ENCODE measurements at places on chromosomes 12 and 14.
A peak's percentile ranks its signal among the peaks of the same experiment; 100 is the strongest.

- no peak for DNase-seq
Measured at GRCh38 chr14:91453744-91454143, 36.1 kb upstream of the CCDC88C start.

DNA sequence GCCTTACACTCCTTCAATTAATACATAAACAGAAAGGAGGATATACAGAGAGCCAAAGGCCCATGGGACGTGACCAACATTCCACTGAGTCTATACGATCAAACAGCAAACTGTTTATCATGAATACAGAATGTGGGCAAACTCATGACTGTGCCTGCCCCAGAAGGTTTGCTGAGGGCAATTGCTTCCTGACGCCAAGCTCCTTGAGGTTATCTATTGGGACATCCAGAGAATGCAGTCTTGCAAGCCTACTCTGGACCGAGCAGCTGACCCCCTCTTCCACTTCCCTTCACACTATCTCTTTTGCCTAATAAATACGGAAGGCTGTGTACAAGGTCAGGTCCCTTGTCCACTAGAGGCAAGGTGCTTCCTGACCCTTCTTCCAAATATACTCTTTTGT, 18.5 kb upstream of the SLC10A1 start:
- no peak for DNase-seq

- no peak for DNase-seq
Measured at GRCh38 chr12:18966954-18967353, 162.6 kb upstream of the PLEKHA5 start.

DNA sequence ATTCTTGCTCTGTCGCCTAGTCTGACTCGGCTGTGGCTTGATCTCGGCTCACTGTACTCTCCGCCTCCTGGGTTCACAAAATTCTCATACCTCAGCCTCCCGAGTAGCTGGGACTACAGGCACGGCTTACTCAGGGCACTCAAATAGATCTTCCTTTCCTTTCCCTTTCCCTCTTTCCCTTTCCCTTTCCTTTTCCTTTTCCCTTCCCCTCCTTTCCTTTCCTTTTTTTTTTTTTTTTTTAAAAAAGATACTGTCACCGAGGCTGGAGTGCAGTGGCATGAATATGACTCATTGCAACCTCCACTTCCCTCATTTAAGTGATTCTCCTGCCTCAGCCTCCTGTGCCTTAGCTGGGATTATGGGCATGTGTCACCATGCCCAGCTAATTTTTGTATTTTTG, 86.0 kb downstream of the AEBP2 start:
- no peak for DNase-seq

DNA sequence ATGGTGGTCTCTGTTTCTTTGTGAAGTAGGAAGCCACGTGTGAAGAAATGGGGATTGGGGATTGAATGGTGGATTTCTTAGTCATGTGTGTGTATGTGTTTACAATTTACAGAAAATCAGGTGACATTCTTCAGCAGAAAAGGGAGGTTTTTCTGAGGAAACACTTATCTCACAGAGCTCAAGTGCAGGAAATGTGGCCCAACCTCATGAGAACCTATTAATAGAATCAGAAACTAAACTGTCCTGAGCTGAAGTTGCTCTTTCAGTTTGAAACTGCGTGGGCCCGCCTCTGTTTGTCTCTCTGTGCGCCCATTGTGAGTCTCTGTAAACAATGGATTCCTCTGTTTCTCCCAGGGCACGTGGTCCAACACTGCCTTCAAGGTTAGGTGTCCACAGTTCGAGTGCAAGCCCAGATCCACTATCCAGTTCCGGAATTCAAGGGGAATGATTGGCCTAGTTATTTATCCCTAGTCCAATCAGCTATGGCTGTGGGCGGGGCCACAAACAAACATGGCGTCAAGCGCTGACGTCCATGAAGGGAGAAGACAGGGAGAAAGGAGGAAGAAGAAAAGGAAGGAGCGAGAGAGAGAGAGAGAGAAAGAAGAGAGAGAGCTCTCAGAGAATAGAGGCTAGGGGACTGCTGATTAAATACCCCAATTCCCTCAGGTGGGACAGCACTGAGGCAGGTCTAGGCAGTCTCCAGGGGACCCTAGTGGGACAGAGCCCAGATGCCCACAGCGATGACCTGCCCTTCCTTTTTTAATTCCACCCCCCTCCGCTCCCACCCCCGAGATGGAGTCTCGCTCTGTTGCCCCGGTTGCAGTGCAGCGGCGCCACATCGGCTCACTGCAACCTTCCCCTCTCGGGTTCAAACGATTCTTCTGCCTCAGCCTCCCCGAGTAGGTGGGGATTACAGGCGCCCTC, 31.4 kb upstream of the C12orf76 start:
- DNase-seq = no peak

GRCh38 chr12:109612975-109613502, 39.4 kb downstream of the MVK start:
- no peak for DNase-seq

- DNase-seq = no peak
Measured at GRCh38 chr14:65421201-65421981, 8.9 kb downstream of the FUT8 start.

GRCh38 chr12:11746024-11746771, 96.7 kb downstream of the ETV6 start:
- DNase-seq = no peak

DNA sequence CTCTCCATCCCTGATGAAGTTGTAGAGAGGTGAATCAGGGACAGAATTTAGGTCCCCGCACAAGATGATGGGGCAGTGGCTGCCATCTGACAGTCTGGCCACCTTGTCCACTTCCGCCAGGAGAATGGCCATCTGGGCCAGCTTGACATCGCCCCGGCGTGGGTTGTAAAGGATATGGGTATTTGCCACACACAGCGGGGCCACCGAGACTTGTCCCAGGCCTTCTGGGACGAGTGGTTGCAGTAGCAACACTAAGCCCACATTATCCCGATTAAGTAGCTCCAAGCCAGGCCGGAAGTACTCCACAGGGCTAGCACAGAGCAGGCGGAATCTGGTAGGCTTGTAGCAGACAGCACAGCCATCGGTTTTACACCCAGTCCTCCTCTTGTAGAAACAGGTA, 6.2 kb downstream of the ANGEL1 start:
- no peak for DNase-seq

DNA sequence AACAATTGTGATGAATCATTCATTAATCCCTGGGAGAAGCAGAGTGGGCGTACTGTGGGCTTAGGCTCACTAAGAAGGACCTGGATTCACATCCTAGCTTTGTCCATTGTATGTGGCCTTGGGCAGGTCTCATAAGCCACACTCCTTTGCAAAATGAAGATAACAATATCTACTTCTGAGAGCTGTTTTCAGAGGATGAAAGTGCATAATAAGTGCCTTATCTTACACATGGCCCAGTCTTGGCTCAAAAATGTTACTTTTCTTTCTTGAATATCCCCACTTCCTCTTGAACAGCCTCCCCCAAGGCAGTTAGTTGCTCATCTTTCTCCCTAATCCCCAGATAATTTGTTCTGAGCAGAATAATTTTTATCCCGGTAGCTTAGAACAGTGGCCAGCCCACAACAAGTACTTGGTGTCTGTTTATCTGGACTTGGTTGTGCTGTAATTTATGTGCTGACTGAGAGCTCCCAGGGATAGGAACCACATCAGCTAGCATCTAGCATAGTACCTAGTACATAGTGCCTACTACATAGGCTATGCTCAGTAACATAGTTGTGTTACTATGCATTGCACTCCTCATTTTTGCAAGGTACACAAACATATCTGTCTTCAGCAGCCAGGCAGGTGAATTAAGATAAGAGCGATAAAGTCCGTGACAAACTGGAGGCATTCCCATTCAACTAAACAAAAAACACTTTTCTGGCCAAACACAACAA, 61.7 kb upstream of the NUDT4 start:
- DNase-seq = no peak

GRCh38 chr12:66011731-66012130, 118.8 kb downstream of the LLPH start:
- no peak for DNase-seq

DNA sequence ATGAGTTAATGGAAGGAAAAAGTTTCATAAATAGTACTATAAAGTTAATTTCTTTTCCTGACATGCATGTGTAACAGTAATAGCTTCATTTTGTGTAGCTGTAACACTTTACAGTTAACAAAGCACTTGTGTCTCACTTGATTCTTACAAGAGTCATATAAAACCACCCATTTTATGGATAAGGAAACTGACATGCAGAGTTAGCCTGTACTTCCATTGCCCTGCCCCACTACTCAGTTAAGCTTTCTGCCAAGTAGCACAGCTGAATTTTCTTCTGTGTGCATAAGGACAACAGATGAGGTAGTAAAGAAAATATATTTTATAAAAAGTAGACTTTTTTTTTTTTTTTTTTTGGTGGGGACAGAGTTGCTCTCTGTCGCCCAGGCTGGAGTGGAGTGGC, 32.2 kb downstream of the ANO6 start:
- no peak for DNase-seq

- peak; percentile 33 for DNase-seq
Measured at GRCh38 chr12:47032644-47033043, 46.8 kb upstream of the PCED1B start.

DNA sequence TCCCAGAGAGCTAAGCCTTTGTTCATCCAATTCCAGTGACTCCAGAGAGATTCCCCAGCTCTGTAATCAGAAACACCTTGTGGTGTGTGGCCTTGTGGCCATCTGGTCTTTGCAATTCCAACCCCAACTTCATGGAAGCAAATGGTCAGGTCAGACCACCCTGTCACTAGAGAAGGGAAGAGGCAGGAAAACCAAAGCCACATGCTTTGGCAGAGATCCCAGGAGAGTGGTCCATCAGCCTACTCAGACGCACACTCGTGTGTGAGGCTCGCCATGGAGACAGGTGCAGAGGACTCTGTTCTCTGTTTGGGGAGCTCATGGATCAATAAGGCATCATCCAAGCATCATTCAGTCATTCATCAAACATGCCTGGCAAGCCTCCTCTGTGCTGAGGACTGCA, 46.2 kb upstream of the TUNAR start:
- no peak for DNase-seq

- no peak for DNase-seq
Measured at GRCh38 chr14:66974397-66975025, 214.7 kb upstream of the GARIN2 start.

DNA sequence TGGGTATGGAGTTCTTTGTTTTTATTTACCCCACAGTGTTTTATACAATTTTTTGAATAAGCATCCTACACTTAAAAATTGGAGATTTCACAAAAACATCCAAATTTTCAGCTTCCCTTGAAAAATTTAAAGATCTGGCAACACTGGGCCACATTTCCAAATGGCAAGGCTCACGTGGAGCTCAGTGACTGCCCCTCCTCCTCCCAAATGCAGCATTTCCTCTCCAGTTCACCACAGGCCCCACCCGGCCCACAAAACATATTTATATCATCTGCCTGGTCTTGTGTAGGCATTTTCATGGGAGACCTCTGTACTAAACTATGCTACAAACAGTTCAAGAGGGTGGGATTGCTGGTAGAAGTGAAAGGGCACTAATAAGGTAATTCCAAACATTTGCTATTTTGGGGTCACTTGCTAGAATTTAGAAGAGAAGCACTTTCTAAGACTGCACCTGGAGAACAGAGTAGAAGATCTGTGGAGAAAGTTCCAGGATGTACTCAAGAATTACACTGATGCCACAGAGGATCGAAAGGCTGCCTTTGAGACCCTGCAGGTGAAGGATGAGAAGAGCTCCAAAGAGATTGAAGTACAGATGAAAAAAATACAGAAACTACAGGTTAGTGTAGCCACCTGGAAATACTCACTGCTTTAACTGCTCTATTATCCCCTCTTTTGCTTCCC, 7.3 kb downstream of the FKBP11 start:
- no peak for DNase-seq

GRCh38 chr12:96073346-96074330, 38.3 kb upstream of the LTA4H start:
- DNase-seq = no peak

GRCh38 chr14:87869619-87870583, 123.1 kb downstream of the GALC start:
- no peak for DNase-seq

DNA sequence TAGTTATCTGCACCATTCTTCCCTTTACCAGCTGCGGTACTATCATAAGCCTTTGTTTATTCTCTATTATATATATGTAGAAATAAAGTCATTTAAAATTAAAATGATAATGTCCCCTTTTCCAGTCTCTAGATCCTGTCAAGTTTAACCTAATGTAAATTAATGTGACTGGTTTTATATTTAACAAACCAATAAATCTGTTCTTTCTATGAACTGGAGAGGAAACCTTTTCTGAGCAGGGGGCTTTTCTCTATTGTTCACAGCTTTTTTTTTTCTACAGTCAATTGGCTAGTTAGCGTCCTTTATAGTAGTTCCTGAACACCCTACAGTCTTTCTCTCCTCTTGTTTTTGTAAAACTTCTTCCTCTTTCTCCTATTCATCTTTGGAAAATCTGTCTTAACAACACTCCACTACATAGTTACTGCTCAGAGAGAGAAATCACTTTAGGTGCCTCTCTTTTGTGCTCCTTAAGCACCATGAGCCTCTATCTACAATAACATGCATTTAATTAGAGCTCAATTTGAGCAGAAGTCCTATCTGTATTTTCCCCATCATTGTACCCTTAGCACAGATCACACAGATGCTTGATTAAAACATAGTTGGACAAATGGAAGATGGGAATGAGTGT, 332.6 kb upstream of the SYT1 start:
- no peak for DNase-seq

DNA sequence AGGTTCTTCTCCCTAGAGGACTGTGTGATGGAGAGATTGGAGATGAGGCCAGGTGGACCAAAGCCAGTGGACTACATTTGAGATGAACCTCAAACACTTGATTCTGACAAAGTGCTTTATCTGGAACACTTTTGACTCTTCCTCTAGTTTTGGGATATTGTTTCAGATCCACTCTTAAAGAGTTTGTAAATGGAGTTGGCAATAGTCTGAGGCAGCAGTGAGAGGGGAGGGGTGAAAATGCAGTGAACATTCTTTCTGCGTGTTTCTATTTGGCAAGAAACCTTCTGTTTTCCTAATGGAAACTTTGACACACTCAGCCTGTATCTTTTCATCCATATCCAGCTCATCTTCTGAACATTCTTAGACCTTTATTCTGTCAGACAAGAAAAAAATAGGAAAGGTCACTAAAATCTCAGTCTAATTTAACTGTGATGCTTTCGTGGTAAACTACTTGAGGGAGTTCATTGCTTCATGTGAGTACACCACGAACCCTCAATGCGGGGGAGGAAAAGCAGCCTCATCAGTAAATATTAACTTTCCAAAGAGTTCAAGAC, 57.4 kb upstream of the KCNJ8 start:
- no peak for DNase-seq

DNA sequence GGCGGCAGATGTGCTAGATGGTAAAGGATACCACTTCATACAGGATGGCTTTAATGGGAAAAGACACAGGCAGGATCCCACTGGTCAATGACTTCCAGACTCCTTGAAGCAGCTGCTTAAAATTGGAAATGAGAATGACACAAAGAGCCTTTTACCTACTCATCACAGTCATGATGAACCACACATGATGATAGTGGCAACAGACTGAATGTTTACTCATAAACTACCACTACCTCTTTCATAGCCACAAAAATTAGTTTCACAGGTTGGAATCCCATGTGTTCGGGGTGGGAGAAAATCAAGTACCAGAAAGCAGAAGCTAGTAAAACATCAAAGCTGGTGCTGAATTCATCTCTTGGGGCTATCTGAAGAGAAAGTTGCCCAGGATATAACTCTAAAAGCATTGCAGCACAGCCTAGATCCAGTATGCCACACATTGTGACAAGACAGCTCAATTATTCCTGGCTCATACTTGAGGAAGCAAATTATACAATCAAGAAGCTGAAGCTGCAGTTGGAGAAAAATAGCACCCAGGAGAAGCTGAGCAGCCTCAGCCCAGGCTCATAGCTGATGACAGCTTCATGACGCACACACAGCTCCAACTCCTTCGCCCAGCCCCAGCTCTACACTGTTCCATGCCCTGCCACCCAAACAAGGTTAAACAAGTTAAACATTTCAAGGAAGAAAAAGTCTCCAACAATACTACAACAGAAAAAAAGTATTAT, 29.0 kb upstream of the C12orf50 start:
- DNase-seq = no peak
